Activated CD8-positive, alpha-beta T cell treated with anti-CD3 and anti-CD28 coated beads, Interleukin-2, amount 10 ng/mL, durations not matched to agents 7 days and 5 days (primary cell): ENCODE measurements at places on chromosomes 7 and 10.

GRCh38 chr7:150406567-150407421 is 27.7 kb downstream of the ZNF775 start:
- DNase-seq, result peak; percentile 66

GRCh38 chr10:75021379-75022249 is 89.8 kb upstream of the SAMD8 start:
- DNase-seq, result no peak

DNA sequence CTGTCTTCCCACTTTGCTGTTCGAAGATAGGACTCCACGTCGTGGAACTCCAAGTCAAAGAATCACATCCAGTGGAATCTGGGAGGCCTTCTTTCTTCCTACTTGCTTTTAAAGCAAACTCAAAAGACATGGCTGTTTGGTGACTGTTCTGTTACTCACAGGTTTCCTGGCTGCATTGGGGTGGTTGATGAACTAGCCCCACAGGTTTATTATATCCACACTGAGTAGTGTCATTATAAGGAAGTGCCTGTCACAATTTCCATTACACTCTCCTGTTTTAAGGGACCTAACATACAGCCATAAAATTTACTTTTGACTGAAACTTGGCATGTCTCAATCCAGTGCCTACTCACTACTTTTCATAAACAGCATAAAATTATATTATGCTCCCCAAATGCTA is 287.3 kb upstream of the SP4 start:
- no peak for DNase-seq

GRCh38 chr7:104972500-104972899 is 41.5 kb upstream of the KMT2E start:
- DNase-seq, result no peak

- no peak for DNase-seq
These were observed 12.7 kb downstream of the AHR start for GRCh38 chr7:17311194-17311593.

- no peak for DNase-seq
These were observed 75.6 kb downstream of the GRM8 start for GRCh38 chr7:127177156-127177555.

GRCh38 chr10:19654576-19654975 is 161.7 kb upstream of the PLXDC2 start:
- DNase-seq, result no peak

DNA sequence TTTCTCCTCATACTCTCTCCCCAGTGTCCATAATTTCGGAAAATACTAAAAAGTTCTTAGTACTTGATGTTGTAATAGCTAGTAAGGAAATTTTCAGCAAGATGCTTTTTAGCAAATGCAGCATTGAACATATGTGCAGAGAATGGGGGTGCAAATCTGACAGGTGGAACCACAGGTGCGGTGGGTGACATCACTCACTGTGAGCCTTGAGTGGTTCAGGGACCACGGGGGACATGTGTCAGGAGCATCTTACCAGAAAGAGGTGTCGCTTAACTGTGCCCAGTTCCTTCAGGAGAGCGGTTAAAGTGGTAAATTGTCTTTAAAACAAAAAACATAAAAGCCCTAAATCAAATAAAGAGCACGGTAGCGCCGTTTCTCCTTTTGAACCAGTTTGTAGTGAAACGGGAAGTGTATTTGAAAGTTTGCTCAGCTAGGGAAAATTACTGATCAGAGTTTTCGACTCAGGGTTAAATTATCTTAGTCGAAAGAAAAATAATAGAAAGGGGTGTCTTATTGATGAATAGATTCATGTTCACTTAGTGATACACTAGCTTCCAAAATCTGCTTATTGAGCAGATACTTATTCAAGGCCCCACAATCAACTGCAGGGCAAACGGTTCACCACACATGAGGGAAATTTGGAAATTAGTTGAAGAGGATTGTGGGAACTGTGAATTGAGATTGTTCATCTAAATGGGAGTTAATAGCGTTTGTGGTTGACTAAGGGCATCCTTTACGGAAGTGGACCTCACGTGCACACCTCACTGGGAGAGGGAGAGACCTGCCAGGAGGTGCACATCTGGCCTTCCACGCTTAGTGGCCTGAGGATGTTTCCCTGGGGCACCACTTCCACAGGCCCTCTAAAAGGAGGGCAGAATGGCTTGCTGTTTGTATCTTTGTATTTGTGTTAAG is 12.7 kb downstream of the CUL1 start:
- peak; percentile 33 for DNase-seq

DNA sequence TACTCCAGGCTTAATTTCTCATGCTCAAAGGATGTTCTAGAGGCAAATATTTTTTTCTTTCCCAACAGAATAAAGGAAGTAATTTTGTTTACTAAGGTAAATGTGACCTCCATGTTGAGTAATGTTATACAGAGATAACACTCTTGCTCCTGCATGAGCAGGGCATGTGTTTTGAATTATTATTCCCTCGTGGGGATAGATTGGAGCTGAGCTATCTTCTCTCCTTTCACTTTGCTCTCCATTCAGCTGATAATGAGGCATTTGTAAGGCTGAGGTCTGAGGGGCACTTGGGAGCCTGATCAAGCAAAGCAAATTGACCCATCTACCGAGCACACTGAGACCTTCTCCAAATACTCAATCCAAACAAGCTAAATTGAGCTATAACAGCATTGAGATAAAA is 50.7 kb upstream of the GHITM start:
- no peak for DNase-seq

DNA sequence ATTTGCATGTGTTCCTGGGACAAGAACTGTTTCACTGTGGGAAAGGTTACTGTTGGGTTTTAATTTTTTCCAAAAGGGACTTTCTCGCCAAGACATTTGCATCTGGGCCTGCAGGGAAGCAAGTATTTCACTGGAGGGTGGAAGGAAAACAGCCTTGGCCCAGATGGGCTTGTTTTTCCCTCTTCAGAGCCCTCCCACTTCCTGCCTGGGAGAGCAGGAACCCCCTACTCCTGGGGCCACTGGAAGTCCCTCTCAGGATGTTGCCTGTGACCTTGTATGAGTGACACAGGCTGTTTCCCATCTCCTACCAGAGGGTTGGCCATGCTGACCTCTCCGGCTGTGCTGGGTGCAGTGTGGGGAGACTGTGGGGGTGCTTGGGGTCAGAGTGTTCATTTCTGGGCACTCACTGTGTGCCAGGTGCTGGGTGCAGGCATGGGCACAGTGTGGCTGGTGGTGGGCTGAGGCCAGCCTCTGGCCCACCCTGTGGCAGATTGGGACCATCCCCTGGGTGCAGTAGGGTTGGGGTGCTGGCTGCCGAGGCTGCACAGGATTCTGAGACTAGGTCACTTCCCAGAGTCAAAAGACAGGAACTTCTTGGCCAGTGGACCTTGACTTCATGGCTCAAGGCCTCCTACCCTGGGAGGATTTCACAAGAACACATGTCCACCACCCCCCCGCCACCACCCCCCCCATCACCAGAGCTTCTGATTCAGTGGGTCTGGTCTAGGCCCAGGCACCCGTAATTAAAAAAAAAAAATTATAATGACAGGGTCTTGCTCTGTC is 10.2 kb downstream of the TSPAN15 start:
- no peak for DNase-seq

- DNase-seq, result peak; percentile 64
These were observed 3.8 kb upstream of the DDX50 start for GRCh38 chr10:68897336-68897741.

GRCh38 chr7:76151932-76152331 is 49.8 kb upstream of the SRRM3 start:
- no peak for DNase-seq

DNA sequence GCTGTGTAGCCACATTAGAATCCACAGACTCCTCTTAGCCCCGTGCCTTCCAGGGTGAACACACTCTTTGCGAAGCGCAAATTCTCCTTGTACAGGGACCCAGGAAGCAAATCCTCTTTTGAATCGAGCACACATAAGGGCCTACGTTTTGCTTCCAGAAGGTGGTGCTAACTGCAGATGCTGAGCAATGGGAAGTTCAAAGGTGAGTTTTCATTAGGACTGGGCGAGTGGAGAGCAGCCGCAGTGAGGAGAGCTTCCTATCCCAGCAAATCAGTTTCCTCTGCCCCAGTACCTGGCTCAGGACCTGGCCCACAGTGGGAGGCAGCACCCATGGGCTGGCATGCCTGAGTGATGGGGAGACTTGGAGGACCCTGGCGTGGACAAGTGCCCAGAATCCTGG is 23.5 kb upstream of the GPR26 start:
- no peak for DNase-seq

DNA sequence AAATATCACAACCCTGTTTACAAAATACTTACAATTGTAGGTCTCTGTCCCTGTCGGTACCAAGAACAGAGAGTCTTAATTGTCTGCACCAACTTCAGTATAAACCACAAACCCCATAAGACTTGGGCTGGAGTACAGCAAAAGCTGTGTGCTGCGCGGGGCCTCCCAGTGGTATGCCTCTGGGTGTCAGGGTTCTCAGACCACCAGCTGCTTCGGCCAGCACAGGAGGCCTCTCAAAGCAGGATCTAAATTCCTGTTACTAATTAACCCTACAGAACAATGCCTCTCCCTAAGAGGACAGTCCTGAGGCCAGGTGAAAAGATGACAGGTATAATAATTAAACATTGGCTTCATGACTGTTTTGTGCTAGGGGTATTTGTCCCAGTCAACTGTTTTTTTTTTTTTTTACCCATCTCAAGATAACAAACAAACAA is 957 bp upstream of the SVIL start:
- peak; percentile 26 for DNase-seq

- no peak for DNase-seq
These were observed 108.6 kb upstream of the GPR26 start for GRCh38 chr10:123557366-123558108.

- DNase-seq, result no peak
These were observed 72.1 kb downstream of the ITGB8 start for GRCh38 chr7:20402747-20403230.

- no peak for DNase-seq
These were observed 392.1 kb upstream of the PODXL start for GRCh38 chr7:131948434-131949053.

- no peak for DNase-seq
These were observed 31.9 kb downstream of the SCRN1 start for GRCh38 chr7:29957521-29958310.

GRCh38 chr7:143454091-143454680 is 10.9 kb downstream of the TAS2R60 start:
- no peak for DNase-seq

DNA sequence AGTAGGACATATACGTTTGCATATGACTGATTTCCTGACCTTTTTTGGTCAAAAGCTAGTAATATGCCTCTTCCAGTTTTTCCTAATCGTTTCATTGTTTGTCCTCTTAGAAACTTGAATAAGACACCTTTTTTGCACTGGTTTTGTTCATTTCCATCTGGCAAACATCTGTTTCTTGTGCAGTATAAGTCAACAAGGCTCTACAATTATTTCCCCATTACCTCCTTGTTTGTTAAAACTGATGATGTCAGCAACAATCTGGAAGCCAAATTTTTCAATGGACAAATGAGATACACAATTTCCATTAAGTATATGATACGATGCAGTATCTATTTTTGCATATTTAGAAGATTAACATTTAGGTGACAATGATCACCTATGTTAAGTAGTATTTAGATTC is 148.8 kb downstream of the NRBF2 start:
- no peak for DNase-seq

DNA sequence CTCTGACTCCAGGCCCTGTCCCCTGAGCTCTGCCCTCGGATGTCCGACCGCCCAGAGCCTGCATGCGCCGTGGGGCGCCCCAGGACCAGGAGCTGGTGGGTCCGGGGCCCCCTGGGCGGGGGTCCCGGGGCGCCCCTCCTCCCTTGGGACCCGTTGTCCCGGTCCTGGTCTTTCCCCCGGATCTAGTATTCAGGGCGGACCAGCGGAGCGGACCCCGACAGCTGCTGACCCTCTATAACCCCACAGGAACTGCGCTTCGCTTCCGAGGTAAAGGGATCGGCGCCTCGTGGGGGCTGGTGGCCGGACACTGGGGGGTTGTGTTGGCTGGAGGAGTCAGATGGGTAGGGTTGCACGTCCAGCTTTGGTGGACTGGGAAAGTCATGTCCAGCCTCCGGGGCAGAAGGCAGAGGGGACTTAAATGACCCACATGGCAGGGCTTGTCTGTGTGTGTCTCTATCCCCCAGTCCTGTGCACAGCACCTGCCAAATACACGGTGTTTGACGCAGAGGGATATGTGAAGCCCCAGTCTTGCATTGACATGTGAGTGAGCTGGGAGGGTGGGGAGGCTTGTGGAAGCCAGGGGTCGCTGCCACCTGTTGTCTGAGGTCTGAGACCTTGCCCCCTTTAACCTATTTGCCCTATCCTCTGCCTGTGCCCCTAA is 520 bp downstream of the MOSPD3 start:
- DNase-seq, result peak; percentile 58

DNA sequence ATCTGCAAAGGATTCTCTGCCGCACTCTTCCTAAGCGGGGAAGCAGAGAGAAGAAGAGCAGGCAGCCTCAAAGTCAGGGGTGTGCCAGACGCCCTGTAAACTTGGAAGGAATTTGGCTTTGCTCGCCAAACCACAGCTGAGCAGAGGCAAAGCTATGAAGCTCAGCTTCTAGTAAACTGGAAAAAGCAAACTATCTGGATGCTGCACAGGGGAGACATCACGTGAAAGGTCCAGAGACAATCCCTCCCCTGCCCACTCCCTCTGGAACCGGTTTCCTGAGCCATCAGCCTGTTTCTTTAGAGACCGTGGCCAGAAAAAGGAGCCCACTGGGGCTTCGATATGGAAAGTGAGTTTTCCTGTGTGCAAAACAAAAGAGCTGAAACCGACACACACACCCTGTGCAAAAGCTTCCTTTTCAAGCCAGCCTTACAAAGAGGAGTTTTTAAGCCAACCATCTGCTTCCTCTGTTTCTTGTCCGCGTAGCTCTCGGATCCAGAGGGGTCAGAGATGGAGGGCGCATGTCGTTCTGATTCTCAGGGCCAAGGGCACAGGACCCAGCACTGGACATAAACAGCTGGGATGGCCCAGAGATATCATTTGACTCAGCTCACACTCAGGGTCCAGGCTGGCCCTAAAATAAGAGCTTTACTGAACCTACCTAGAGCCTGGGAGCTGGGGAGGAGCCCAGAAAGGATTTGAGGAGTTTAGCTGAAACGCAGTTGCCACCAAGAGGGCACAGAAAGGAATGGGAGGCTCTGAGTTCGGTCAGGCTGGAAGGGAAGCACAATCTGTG is 58.2 kb upstream of the DNAAF5 start:
- DNase-seq, result no peak

- no peak for DNase-seq
These were observed 416.4 kb downstream of the AUTS2 start for GRCh38 chr7:70014472-70015177.

- no peak for DNase-seq
These were observed 4.7 kb upstream of the ARPC1B start for GRCh38 chr7:99369767-99370391.
